SW 1271 (cell line): ENCODE measurements at places on chromosomes 12 and 14.
A peak's percentile ranks its signal among the peaks of the same experiment; 100 is the strongest.

- no peak for DNase-seq
Observed at GRCh38 chr12:39329018-39329417, 113.9 kb downstream of the KIF21A start.

GRCh38 chr14:106883218-106883692, 1356.9 kb downstream of the TMEM121 start:
- DNase-seq = no peak

DNA sequence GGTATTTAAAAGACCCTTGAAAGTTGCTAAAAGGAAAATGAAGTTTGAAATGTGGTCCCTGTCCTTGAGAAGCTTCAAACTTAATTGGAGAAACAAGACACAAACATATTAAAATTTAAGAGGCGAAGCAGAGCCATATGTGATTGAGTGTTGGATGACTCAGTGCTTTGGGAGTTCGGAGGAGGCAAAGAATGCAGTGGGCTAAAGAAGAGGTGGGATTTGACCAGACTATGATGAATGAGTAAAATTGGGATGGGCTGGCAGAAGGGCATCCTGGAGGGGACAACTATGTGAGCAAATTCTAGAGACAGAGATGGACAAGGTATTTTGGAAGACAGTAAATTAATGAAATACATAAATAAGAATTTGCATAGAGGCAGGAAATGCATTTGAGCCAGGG, 358.6 kb downstream of the EGLN3 start:
- DNase-seq = no peak

GRCh38 chr14:63956326-63956725, 103.5 kb downstream of the SYNE2 start:
- no peak for DNase-seq

- peak; percentile 54 for DNase-seq
Observed at GRCh38 chr14:99518441-99519346, 37.5 kb downstream of the CCNK start.

GRCh38 chr14:76848879-76849278, 22.7 kb downstream of the LRRC74A start:
- DNase-seq = no peak

DNA sequence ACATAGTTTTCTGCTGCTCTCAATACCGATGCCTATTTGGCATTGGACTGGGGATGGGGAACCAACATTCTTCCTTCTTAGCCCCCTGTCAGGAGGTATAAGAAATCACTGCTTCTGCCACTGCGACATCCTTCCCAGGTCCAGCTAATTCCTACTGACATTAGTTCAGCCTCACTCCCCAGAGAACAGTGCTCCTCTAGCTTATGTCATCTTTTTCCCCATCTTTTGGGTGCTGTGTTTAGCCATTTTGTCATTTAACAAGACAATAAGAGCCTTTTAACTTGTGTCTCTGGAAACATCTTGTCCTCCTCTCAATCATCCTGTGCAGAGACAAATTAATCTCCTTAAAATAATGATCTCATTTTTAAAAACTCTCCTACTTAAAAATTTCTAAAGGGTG, 167.0 kb upstream of the PLXNC1 start:
- DNase-seq = no peak

DNA sequence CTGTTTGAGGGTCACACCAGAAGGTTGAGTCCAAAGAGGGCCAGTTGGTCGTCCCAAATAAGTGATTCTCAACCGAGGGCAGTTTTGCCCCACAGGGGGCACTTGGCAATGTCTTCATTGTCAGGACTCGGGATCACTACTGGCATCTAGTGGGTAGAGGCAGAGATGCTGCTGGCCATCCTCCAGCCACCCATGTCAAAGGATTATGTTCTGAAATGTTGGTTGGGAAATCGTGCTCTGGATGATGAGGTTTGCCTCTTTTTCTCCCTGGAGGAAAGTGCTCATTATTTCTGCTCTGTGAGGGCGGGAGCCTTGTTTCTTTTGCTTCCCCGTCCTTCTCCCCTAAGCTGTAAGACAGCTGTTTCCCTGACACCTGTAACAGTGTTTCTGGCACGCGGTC, 3.6 kb downstream of the ZNF839 start:
- DNase-seq = peak; percentile 66

DNA sequence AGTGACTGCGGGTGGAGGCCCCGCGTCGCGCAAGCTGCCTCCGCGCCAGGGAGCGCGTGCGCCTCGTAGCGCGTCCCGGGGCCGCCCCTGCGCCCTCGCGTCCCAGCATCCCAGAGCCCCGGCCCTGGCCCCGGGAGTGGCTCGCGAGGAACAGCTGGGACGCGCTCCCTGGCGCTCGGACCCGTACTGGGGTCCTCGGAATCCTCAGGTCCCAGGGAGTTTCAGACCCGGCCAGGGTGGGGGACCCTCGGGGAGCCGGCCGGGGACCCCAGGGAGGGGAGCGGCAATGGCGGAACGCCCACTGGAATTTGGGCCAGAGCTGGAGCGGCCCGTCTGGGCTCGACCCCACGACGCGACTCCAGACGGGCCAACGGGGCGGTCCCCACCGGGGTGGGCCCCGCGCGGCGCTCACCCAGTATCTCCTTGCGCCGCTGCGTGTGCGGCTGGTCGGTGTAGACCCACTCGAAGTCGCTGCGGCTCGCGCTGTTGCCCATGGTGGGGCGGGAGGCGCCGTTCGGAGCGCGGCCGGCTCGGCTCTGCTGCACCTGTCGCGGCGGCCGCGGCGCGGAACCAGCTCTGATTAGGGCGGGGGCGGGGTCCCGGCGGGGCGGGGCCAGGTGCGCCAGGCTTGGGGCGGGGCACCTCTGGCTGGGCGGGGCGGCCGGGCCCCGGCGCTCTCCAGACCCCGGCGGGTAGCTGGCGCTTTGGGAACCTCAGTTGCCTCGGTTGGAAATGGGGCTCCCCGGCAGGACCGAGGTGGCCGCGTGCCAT, at the start of gene DEGS2:
Gene DEGS2, minus strand, starts transcription at position 552 of the 771 bp plus-strand sequence. Its CDS starts 58 bp downstream, at position 494.
- no peak for DNase-seq

DNA sequence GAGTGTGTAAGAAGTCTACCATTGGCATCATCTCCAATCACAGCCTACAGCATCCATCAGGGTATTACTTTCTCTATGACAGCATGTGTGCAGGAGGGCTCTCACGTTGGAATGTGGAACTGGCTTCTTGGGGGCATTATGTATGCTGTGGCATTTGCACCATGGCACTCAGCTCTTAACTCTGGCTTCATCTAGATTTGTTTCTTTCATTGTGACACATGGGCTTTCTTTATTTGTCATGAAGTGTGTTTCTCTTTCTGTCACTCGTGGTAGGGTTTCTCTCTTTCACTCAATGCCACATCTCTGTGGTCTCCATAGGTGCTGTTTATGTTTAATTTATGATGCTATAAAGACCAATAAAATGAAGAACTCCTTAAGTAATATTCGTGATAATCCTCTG, 191.2 kb upstream of the GARIN2 start:
- DNase-seq = no peak

GRCh38 chr14:99329711-99330315, 57.8 kb upstream of the BCL11B start:
- no peak for DNase-seq

DNA sequence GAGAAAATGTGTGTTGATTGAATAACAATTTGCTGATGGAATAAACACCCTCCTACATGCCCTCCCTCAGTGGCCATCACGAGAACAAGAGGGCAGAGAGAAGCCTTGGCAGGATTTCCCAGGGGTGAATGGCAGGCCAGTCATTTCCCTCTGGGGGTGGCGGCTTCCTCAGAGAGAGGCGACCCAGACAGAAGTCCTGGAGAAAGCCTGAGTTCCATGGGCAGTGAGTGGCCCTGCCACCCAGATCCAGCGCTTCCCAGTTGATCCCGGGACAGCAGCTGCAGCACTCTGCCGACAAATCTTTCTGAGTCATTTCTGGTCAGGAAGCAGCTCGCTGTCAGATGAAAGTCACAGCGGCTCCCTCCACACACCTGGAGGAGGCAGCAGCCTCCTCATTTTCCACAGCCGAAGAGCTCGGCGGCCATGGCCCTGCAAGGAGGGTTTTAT, 123.0 kb downstream of the SCARB1 start:
- DNase-seq = peak; percentile 29

- DNase-seq = no peak
Observed at GRCh38 chr12:76226397-76226796, 121.8 kb downstream of the BBS10 start.

GRCh38 chr12:114668151-114668885, 15.7 kb downstream of the TBX3 start:
- peak; percentile 71 for DNase-seq

- DNase-seq = peak; percentile 34
Observed at GRCh38 chr12:54398995-54399793, 14.7 kb upstream of the ZNF385A start.
